ENCODE measurements at places on chromosomes 6 and 20.

GRCh38 chr20:38692436-38693411 lies 31.6 kb upstream of the SLC32A1 start:
- no peak for DNase-seq

- peak; percentile 27 for DNase-seq
Observed at GRCh38 chr6:124870611-124871459, 91.4 kb upstream of the RNF217 start.

- peak; percentile 9 for DNase-seq
Observed at GRCh38 chr6:161104966-161105365, 113.4 kb downstream of the MAP3K4 start.

DNA sequence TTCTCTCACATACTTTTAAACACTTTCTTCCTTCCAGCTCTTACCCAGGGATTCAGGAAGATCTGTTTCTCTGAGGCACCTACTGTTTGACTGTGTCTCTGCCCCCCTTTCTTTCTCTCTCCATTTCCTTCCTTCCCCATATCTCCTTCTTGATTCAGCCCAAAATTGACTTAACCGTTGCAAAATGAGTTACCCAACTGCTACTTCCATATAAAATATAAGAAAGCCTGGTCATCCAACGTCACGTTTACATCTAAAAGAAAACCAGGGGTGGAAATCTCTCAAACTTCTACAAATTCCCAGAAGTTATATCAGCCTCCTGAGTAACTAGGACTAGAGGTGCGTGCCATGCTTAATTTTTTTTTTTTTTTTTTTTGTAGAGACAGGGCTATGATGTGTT lies 95.2 kb upstream of the INSM1 start:
- no peak for DNase-seq

DNA sequence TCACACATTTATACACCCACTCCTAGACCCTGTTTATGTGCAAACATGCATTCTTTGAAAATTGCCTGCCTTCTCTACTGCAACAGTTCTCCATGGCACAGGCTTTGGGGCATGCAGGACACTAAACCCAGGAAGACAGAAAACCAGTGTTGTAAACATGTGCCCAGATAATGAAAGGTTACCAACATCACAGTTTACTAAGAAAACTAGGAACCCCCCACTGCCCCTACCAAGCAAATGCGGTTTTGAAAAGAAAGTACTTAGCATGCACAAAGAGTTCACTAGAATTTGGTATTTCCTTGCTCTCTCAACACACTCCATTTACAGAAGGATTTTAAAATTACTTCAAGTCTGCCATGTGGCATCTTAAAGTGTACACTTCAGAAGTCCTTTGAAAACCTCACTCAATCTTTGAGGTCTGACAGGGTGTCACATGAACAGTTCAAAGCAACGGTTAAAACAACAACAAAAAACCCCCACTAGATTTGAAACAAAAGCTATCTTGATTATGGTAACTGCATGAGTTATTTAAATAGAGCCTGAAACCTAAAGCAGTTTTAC lies 245.0 kb downstream of the GMPR start:
- DNase-seq: no peak

DNA sequence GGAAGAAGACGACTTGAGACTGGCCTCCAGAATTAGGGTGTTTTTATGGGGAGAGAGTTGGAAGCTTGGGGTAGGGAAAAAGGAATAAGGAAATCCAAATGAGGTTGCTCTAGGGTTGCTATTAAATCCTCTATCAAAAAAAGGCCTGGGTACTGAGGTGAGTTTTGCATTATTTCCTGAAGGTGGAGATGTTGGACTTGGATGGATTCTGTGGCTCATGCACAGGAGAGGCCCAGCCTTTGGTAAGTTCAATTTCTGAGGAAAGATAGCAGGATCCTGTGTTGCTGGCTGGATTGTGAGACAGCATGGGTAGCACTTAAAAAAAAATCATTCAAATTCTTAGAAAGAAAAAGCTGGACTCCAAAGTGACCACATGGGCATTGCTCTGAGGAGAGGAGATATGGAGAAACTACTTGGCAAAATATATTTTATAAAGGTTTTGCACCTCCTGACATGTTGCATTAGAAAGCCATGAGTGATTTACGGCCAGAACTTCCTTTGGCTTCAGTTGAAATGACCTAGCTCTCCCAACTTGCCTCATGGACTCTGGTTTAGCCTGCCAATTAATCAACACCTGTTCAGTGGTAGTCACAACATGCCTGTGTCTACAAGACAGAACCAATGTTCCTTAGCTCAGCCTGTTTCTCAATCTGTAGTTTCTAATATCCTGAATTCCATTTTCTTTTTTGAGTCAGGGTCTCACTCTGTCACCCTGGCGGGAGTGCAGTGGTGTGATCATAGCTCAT lies 152.1 kb upstream of the RALGAPA2 start:
- DNase-seq: no peak

GRCh38 chr6:159358562-159358961 lies 189.4 kb downstream of the FNDC1 start:
- DNase-seq: no peak

GRCh38 chr6:109349419-109349987 lies 32.8 kb downstream of the CD164 start:
- no peak for DNase-seq

DNA sequence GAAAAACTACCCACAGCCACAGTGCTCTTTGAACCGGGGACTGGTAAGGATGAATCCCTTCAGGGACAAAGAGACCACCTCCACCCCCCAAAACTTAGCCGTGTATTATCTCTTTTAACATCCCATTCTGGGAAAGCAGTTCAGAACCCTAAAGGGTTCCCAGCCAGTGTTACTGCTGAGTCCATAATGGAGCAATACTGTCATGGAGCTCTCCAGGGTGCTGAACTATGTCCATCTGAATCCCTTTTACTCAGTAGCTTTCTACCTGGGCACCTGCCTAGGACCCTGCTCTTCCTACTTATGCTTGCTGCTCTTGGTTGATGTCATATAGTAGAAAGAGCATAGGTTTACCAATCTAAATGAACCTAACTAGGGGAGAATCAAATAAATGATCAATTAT lies 22.3 kb upstream of the SAYSD1 start:
- peak; percentile 20 for DNase-seq

GRCh38 chr6:77829736-77830135 lies 176.9 kb downstream of the MEI4 start:
- no peak for DNase-seq

- no peak for DNase-seq
Observed at GRCh38 chr20:51354769-51355319, 187.7 kb downstream of the NFATC2 start.

DNA sequence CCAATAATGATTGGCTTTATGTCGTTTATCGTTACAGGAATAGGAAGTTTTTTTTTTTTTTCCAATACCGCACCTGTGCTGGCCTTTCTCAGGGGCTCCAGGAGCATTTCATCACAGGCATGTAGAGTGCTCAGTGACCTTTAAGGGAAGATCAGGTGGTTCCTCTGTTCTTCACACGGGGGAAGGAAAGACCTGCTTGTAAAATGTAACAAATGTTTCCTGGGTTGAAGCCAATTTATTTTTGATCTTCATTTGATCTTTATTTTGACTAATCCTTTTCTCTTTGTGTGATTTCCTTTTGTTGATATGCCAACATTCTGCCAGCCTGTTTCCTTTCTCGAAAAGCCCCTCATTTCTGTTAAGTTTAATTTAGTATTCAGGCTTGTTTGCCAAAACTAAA lies 61.9 kb upstream of the HBS1L start:
- DNase-seq: no peak

DNA sequence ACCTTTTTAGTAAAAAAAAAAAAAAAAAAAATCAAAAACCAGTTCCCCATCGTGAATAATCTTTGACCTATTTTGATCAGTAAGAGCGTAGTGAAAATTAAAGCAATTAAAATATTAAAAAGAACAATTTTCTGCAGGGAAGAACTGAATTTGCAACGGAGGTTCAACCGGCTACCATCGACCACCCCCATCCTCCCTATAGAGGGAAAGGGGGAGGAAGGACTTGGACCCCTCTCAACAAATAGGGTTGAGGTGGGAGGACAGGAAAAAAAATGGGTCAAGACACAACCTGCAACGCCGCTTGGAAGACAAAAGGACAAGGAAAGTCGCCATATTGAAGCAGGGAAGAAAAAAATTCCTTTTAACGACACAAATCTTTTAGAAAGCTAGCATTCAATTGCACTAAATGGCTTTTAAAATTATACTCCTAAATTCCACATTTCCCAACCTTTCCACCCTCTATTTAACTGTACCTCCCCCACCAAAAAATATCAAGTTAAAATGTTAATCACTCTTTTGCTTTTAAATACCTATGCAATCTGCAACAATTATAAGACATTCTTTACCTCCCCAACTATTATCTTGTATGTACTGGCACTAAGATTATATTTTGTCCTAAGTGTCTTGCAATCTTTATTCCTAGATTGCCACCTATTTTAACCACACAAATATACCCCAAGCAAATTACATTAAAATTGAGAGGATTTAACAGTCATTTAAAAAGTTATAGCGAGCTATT lies 1.7 kb downstream of the PPP1R10 start:
- DNase-seq: peak; percentile 61

GRCh38 chr6:143877584-143878271 lies 13.5 kb downstream of the ZC2HC1B start:
- no peak for DNase-seq

DNA sequence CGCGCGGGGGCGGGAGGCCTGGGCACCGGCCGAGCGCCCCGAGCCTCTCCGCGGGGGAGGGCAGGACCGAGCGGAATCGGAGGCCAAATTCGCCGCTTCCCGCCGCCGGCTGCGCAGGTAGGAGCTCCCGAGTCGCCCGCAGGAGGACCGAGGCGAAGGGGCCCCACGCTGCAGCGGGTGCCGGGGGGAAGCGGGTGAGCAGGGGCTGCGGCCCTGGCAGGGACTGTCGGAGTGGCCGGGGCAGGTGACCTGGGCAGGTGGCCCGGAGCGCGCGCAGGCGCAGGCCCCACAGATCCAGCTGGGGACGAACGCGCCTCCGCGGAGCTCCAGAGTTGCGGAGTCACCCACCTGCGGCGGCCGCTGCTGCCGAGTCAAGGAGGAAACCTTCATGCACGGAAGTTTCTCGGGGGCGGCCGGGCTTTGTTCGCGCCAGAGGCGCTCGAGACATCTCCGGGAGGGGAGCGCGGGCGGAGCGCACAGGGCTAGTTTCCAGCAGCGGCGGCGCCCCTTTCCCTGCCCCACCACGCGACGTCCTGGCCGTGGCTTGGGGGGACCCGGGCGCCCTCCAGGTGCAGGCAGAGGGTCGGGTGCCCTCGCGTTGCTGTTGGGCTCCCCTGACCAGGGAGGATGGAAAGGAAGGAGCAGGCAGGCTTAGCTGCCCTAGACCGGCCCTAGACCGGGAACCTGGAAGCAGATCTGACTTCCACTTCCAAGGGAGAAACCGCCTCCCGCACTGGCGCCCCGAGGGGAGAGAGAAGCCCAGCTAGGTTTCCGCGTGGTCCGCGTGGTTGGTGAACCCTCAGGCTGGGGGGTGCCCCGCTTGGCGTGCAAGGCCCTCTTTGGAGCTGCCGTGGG lies 590 bp downstream of the SLCO4A1 start:
- peak; percentile 32 for DNase-seq

- no peak for DNase-seq
Observed at GRCh38 chr6:122718616-122719015, 60.9 kb upstream of the FABP7 start.

DNA sequence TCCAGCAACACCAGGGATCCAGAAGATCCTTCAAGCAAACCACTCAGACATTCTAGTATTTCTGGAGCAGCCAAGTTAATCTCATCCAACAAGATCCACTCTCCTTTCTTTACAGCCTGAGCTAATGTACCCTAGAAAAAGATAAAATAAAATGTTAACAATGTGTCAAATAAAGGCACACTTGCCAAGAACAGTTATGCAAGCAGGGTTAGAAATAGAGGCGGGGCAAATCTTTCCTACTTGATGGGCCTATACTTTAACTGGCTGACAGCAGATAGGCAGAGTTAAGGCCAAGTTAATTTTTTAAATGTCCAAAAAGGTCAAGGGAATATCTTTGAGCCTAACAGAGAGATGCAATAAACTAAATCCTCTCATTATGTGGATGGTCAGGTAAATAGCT lies 60.8 kb downstream of the MDN1 start:
- DNase-seq: no peak

DNA sequence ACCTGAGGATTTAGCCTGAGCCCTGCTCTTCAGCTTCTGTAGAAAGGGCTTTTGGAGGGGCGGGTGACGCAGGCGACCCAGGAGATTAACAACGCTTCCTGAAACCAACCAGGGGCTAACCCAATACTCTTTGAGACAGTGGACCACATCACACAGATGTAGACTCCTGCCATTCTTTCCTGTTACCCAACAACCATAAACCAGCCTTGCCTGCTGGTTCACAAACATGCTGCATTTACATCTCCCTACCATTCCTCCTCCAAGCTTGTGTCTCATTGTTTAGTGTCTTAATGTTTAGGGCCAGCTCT lies 28.3 kb downstream of the PPP1R16B start:
- DNase-seq: no peak

DNA sequence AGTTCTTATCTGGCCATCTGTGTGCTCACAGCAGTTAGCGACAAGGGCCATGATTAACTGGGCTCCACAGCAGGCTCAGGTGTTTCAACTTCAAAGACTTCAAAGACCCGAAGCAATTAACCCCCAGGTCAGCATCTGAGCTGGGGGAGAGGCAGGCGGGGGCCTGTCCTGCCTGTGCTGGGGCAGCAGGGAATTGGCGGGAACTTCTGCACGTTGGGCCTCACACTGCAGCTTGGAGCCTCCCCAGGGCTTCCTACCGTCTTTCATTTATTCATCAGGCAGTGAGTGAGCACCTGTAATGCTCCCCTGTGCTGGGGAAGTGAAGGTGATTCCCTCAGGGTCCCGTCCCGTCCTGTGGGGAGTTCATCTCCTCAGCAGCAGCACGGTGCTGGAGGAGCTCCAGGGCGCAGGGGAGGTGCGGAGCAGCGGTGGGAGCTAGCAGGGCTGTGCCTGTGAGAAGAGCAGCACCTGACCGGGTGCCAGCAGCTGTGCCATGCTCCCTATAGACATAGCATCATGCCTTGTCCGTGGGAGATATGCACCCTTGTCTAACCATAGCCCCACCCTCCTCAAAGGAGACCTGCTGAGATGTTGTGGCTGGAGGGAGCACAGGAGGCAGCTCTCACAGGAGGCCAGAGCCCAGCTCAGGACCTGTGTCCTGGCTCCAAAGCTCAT lies 51.8 kb upstream of the FRMD1 start:
- no peak for DNase-seq

DNA sequence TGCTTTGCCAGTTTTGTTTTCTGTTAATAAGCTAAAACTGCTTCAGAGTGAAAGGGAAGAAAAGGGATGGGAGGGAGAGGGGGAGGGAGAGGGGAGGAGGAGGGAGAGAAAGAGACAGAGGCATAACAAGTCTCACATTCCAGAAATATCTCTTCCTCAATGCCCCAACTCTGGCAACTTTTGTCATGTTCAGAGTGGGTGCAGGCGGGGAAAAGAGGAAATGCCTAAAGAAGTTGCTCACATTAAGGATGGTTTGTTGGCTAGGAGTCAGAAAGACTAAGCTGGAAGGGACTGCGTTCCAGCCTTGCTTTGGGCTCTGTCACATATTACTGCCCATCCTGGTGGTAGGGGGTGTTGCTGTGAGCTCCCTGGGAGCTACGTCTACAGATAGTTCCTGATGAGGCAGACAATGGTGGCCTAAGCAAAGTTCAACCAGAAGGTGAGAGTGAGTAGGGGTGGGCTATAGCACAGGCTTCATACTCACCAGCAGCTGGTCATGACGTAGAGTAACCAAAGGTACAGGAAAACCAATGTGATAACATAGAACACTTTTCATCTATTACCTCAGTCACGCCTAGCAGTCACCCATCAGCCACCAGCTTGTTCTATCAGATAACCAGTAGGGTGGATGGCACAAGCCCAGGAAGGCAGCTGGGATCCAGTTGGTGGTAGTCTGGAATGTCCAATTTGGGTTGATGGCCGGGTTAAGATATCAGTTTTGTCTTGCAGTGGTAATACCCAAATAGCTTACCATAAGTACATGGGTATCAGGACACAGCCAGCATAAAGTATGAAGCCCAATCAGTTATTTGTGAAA lies 2.1 kb downstream of the TSPYL4 start:
- peak; percentile 19 for DNase-seq
